ENCODE measurements at places on chromosomes 16 and 17.

DNA sequence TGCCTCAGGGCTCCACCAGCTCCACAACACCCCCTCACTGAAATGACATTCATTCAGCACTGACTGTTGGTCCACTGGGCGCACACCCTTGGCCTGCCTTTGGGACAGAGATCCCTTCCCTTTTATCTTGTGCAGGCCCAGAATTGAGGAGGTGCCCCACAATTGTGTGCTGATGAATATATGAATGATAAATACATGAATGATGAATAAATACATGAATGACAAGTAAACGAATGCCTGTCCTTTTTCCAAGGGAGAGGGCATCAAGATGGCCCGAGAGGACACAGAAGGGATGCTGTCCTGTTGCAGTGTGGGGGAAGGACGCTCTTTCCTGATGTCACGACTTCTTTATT lies 5.7 kb downstream of the CCR7 start:
- no peak for DNase-seq

- no peak for DNase-seq
Observed at GRCh38 chr17:3708366-3708765, 12.4 kb upstream of the P2RX5 start.

DNA sequence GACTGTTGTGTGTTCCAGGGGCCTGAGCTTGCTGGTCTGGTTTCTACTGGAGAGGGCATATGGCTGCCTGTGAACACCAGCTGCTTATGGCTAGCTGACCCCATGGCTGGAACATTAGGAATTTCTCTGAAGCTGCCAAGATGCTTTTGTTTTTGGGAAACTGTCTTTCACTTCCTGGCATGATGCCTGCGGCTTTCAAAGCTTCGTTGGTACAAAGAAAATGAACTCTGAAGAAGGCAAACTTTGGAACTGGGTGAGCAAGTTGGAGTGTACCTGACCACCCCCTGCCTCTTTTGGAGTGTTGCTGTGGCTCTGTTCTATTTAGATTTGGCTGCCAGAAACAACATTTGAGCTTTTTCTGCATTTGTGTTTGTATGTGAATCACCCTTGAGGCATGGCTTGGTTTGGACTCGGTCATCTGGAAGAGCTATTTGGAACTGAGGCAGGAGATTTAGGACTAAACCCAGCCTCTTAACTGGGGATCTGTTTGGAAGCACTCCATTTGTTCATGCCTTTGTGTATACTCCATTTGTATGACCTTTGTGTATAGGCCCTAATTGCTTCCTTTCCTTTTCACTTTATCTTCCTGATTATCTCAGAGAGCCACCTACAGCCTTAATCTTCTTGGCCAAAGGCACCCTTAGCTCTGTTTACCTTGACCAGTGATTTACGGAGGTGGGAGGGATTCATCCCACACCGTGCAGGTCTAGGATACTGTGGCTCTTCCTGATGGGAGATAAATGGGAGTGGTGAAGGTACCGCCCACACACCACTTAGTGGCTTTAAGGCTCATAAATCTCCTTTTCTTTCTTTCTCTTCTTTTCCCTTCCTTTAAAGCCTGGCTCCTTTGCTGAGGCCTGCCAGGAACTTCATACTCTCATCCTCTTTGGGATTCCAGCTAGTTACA lies 7.3 kb upstream of the CPHXL start:
- peak; percentile 69 for DNase-seq

- peak; percentile 75 for DNase-seq
Observed at GRCh38 chr16:588639-588888, 1.3 kb upstream of the RAB40C start.

DNA sequence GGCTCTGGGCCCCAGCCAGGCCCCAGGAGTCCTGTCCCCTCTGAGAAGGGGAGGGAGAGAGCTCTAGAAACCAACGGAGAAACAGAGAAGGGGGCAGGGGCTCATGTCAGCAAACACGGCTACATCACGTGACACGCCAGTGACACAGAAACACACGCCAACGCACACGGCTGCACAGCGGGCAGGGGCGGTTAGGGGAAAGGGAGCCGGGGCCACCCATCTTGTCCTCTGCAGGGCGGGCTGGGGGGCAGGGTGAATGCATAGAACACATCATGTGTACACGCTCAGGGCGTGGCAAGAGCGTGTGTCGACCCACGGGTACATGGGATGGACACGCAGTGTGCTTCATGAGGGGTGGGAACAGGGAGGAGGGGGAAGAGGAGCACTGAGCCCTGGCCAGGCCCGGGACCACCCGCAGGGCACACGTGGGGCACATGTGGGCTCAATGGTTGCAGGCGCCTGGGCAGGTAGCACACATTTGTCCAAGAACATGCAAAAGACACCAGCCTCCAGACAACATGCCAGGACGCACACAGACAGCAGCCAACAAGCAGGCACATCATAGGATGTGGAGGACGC lies 4.6 kb downstream of the HSD3B7 start:
- no peak for DNase-seq

GRCh38 chr16:2238838-2239675 lies 2.8 kb downstream of the DNASE1L2 start:
- DNase-seq, result no peak

DNA sequence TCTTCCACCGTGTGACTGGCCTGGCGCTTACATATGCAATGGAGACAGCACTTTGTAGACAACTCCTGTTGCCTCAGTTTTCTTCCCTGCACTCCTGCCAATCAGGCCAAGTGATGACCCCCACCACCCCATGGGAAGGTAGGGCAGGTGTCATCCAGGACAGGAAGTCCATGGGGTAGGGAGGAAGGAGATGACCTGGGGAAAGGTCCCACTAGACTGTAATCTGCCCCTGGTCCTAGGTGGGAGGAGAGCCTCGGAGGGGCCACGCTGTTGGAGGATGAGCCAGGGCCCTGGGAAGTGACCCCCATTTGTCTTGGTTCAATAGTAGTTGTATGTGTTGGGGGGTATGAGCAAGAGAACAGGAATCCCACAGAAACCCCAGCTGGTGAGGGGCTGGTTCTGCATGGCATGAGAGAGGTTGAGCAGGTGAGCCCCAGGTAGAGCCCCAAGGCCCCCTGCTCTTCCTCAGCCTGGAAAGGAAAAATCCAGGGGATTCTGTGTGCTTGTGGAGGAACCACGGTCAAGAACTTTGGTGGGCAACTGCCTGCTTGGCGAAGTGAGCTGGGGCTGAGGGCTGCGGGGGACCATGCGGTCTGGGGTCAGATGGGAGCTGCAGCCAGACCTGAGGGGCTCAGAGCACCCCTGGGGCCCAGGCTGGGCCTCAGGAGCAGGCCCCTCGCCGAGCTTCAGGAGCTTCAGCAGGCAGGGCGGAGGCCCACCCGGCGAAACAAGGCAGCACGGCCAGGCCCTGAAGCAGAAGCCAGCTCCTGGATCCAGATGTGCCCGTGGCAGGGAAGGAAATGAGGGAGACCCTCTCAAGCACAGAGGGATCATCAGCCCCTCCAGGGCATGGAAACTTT lies 50.7 kb downstream of the NT5M start:
- no peak for DNase-seq

DNA sequence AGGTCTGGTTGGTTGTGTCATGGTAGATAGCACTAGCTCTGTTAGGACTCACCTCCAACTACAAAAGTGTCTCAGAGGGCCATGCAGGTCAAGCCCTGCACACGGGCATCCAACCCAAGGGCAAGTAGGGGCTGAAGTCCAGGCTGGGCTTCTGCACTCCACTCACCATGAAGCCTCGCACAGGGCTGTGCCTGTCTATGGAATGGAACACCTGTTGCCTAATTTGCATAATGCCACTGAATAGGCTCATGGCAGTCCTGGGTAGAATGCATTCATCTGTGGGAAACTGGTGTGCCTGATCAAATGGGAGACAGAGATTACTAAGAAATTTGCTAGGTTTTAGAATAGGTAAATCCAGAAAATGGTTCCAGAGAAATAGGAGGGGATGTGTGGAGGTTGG lies 8.0 kb upstream of the AKAP1 start:
- DNase-seq, result no peak

DNA sequence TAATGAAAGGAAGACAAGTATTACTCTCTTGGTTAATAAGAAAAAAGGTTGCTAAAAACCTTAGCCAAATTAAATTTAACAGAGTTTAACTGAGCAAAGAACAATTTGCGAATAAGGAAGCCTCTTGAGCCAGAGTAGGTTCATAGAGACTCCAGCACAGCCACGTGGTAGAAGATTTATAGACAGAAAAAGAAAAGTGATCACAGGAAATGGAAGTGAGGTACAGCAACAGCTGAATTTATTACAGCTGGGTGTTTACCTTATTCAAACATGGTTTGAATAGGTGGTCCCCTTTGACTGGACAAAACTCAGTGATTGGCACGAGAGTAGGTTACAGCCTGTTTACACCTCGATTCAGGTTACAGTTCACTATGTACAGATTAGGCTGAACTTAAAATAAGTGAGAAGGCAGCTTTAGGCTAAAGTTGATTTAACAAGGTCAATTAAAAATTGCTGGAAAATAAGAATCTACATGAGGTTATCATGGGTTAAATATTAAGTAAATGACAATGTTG lies 3.3 kb upstream of the CCL15 start:
- DNase-seq, result no peak

DNA sequence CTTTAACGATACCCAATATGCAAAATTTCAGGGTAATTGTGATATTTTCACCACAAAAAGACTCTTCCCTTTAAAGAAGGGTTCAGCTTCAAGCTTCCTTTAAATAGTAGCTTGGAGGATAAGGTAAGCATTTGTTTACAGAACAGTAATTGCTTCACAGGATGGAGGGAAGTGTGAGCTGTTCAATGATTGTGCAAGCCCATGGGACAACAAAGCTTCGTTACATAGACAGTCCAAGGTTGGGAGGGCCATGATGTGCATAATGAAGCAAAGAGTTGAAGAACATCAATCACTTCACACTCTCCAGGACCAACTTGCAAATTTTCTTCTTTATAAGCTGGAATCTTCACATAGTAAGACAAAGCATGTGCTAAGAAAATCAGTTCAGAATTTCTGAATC lies 145.0 kb upstream of the ASIC2 start:
- no peak for DNase-seq

DNA sequence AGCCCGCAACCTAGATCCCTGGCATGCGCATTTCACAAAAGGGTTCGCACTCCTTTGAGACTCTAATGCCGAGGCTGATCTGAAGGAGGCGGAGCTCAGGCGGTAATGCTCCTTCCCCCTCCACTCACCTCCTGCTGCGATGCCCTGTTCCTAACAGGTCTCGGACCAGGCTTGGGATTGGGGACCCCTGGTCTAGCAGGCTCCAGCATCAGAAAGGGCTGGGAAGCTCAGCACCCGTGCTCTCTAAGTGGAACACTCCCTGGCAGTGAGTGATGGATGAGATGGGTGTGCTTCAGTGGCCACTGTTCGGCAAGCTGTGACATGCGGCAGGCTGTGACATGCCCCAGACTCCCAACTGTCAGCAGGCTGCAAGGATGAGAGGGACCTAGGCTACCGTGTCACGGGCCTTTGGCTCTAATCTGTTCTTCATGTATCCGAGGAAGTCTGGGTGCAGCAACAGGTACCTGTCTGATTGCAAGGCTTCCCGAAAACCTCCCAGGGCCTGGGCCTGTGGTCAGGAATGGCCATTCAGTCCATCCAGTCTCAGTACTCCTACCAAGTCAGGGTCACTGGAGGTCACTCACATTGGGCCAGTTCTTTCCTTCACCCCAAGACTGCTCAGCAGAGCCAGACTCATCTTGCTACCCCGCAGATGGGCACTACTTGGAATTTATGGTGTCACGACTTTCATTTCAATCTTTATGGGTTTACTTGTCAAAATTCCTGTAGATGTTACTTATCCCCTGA lies 1.3 kb upstream of the ST6GALNAC2 start:
- DNase-seq, result no peak

GRCh38 chr16:10967986-10968385 lies 23.6 kb downstream of the CLEC16A start:
- DNase-seq, result no peak

GRCh38 chr17:47193931-47194511 lies 4.9 kb upstream of the CDC27 start:
- no peak for DNase-seq

DNA sequence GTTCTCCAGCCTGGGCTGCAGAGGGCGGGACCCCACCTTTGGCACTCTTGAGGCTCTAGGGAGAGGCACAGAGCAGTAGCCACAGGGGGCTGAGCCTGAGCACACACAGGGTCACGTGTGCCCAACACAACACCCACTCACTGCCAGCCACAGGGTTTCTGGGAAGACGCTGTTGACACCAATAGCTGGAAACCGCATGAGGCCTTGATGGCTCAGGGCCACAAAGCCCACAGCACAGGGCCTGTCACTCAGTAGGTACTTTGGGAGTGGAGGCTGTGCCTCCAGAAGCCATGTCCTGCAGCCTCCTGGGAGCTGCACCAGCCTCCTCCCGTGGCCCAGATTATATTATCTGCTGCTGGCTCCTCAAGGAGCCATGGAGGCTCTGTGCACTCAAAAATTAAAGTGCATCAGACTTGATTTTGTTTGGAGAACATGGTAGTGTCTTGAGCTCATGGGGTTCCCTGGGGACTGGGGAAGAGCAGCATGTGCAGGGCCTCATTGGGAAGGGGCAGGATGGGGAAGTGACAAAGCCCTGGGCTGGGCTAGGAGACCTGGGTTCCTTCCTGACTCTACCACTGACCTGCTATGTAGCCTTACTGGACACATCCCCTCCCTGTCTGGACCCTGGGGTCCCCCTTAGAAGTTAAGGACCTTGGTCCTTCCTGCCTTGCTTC lies 12.5 kb upstream of the SREBF1 start:
- peak; percentile 88 for DNase-seq

DNA sequence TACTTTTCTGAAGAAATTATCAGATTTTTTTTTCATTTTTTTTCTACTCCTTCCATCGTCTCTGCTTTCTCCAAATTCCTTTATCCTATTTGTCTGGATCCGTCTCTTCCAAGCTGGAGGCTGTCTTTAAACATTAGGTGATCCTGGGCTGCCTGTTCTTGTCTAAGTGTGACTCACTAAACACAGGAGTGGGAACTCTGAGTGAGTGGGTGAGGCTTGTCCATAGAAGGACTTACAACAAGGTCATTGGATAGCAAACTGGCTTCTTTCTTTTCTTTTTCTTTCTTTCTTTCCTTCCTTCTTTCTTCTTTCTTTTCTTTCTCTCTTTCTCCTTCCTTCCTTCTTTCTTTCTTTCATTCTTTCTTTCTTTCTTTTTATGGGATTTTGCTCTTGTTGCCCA lies 18.2 kb downstream of the ALOX15 start:
- no peak for DNase-seq

- DNase-seq, result no peak
Observed at GRCh38 chr17:64964796-64965195, 45.5 kb upstream of the LRRC37A3 start.

- DNase-seq, result no peak
Observed at GRCh38 chr17:8290043-8290442, 1.6 kb downstream of the RANGRF start.

GRCh38 chr16:68403704-68404103 lies 44.6 kb downstream of the SMPD3 start:
- no peak for DNase-seq

GRCh38 chr16:53852678-53853077 lies 148.7 kb downstream of the FTO start:
- DNase-seq, result no peak

All from ascending aorta (tissue), 2 donors.